AG09309 (cell line): ENCODE measurements at places on chromosomes 2 and 18.

DNA sequence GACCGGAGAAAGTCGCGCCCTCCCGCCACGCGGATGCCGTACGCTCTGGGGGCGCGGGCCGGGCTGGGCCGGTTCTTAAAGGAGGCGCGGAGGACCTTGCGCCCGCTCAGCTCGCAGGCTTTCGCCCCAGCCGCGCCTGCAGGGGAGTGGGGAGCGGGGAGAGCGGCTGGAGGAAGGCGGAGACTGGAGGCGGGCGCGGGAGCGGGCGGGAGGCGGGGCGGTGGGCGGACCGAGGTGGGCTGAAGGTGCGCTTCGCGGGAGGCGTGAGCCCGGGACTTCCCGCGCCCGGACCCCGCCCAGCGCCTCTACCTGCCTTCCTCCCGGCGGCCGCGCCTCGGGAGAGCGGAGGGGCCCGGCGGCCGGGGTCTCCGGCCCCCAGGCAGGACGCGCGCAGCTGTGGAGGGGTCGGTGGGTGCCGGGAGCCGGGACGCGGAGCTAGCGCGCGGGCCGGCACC, at the start of gene ADRA2B:
Gene ADRA2B (minus strand): TSS at position 148 of the 455 bp plus-strand sequence. CDS start 422 bp downstream, outside the sequence.
- DNase-seq: no peak

- DNase-seq: no peak
These were observed 2.5 kb downstream of the LTBP1 start for GRCh38 chr2:32949260-32949659.

- no peak for DNase-seq
These were observed 16.3 kb downstream of the PER2 start for GRCh38 chr2:238272156-238272555.

DNA sequence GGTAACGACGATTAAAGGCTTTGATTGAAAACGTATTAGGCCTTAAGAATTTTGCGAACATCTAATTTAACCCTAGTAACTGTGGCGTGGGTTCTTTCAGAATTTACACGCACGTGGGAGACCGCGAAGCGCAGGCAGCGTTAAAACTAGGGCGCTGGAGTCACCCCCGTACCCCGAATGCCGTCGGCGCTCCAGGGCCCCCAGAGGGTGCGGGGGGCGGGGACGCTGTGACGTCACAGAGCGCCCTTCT, 673 bp upstream of the SMCHD1 start:
- DNase-seq: no peak

DNA sequence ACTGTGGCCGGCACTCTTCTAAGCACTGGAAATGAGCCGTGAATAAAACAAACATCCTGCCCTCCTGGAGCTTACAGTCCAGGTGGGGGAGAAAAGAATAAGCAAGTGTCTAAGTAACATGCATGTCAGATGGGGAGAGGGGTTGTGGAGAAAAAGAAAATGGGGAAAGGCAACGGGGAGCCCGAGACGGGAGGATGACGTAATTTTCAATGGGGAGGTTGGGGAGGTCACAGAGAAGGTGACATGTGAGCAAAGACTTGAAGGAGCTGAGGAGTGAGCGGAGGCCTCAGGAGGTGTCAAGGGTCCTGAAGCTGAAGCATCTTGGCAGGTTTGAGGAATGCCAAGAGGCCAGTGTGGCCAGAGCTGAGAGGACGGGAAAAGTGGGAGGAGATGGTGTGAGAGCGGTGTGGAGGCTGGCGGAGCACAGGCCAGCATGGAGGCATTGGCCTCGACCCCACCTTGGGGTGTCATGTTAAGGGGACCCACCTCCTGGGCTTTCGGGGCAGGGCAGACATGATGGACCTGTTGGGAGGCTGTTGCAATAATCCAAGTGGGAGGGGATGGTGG, 15.0 kb upstream of the NTSR2 start:
- no peak for DNase-seq

- DNase-seq: no peak
These were observed 74.7 kb downstream of the SMAD7 start for GRCh38 chr18:48875942-48876511.

GRCh38 chr18:23966909-23967308, 47.6 kb upstream of the TTC39C start:
- no peak for DNase-seq

- DNase-seq: peak; percentile 65
These were observed 60.3 kb downstream of the STEAP3 start for GRCh38 chr2:119283873-119284331.

GRCh38 chr2:109080757-109081156, 48.2 kb upstream of the SH3RF3 start:
- no peak for DNase-seq

DNA sequence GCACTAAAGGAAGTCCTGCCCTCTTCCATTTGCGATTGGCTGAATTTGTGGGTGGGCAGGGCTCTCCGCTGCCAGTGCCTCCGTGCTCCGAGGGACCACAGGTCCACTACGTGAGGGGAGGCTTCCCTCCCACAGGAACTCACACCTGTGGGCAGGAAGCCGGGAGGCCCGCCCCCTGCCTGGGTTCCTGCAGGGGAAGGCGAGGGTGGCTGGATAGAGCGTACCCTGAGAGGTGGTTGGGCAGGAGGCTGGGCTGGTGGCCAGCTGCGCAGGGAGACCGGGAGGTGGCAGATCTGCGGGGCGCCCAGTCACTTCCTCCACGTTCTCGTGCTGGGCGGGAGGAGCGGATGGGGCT, 47.0 kb upstream of the PTH2R start:
- DNase-seq: no peak

DNA sequence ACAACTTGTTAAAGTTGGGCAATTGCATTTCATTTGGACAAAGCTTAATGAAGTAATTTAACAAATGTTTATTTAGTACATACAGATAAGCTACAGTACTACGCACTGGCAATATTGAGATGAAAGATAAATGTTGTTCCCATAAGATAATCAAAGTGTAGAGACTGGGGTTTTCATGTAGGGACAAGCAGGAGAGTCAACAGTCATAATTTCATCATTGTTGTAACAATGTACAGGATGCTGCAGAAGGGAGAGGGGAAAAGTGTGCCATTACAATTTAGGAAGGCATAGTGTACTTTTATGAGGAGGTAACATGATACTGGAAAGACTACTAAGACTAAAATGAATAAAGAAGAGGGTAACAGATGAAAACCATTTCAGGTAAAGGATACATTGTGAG, 441.6 kb downstream of the ERBB4 start:
- DNase-seq: no peak

- no peak for DNase-seq
These were observed 82.3 kb upstream of the ASAP2 start for GRCh38 chr2:9124231-9124741.

GRCh38 chr2:133378928-133379549, 189.2 kb downstream of the NCKAP5 start:
- DNase-seq: no peak

- no peak for DNase-seq
These were observed 103.6 kb downstream of the USP40 start for GRCh38 chr2:233462826-233463470.

DNA sequence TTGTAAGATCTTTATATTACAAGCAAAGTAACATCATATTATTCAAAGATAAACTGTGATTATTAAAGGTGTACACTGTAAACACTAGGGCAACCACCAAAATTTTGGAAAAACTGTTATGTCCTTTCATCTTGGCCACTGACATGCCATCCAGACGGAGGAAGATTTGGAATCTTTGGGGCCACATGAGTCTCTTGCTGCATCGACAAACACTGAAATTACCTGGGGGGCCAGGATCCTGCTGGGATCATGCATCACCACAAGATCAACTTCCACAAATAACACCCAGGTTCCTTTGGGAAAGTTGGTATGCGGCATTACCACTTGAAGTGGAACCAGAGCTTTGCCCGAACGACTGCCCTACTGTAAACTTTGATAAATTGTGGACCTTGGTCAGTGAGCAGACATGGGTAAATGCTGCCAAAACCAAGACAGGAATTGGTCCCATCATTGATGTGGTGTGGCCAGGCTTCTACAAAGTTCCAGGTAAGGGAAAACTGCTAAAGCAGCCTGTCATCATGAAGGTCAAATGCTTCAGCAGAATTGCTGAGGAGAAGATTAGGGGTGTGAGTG, 110.6 kb upstream of the UXS1 start:
- no peak for DNase-seq

- DNase-seq: no peak
These were observed 755.5 kb downstream of the SUCLG1 start for GRCh38 chr2:83703598-83703997.

GRCh38 chr2:237598468-237599208, 8.1 kb upstream of the RAB17 start:
- DNase-seq: no peak

DNA sequence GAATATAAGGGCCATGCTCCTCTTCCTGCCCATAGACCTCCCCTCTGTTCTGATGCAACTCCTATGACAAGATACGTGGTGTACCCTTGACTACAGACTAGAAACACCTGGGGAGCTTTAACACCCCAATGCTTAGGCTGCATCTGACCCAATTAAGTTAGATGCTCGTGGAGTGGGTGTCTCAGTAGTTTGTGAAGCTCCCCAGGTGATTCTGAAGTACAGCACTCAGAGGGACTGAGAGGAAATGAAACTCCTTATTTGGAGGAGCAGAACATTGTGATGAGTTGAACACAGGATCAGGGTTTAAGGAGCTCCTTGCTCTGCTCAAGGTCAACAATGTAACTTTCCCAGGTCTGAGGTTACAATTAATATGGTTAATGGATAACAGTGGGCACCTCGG, 80.3 kb upstream of the TTC39C start:
- DNase-seq: no peak

DNA sequence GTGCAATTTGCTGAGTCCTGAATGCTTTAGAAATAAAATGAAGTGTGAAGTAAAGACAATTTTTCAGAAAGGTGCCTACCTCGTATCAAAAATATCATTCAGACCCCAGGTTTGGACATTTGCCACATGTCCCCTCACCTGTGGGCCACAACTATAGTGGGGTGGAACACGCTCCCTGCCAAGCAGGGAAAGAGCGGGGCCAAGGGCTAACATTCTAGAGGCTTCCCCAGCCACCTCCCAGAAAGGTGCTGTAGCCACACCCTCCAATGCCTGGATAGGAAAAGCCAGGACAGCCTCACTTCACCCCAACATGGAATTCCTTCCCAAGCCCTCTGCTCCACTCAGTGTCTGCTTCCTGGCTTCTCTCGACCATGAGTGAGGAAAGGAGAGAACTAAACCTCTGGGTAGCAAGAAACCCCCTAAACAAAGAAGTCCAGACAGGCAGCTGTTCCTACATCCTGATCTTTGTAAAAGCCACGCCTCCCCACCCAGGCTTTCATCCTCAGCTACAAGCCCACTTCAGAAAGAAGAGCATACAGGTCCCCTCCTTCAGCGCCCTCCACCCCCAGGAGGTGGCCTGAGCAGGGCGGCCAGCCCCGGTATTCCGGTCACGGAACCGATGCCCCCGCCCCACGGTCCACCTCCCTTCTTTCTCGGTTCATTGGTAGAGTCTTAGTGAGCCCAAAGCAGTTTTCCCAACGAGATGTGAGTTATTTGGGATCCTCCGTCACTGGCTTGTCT, 2.1 kb downstream of the COL6A3 start:
- DNase-seq: no peak

DNA sequence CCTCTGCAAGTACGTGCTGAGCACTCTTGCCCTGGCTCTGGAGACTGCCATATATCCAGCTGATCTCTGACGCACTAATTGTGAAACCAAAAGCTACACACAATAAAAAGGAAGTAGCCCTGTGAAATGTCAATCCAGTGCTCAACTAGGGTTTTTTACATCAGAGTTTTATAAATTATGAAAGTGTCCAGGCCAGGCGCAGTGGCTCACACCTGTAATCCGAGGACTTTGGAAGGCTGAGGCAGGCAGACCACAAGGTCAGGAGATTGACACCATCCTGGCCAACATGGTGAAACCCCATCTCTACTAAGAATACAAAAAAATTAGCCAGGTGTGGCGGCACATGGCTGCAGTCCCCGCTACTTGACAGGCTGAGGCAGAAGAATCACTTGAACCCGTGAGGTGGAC, 24.5 kb upstream of the PEX13 start:
- DNase-seq: no peak

DNA sequence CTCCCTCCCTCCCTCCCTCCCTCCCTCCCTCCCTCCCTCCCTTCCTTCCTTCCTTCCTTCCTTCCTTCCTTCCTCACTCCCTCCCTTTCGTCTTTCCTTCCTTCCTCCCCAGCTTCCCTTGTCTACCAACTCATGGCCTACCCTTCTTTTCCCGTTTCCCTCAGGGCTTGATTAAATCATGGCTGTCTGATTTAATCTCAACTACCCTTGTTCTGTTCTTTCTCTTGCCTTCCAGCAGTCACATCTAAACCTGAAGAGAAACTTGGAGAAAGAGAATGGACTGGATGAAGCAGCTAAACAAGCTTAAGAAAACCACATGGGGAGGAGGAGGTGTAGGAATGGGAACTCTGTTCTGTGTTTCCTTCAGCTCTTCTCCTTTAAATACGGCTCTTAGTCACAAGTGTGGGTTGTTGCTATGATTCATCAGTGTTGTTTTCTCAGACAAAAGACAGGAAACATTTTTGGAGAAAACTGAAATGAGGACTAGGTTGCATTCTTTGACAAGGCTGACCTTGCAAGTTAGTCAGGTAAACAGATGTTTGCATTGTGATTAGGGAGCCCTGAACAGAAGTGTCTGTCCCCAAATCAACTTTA, 177.9 kb downstream of the LRRTM1 start:
- DNase-seq: peak; percentile 7

- peak; percentile 75 for DNase-seq
These were observed 3.6 kb upstream of the DGKD start for GRCh38 chr2:233350708-233351107.

- peak; percentile 75 for DNase-seq
These were observed 356.6 kb downstream of the FBXO15 start for GRCh38 chr18:73791081-73791480.

DNA sequence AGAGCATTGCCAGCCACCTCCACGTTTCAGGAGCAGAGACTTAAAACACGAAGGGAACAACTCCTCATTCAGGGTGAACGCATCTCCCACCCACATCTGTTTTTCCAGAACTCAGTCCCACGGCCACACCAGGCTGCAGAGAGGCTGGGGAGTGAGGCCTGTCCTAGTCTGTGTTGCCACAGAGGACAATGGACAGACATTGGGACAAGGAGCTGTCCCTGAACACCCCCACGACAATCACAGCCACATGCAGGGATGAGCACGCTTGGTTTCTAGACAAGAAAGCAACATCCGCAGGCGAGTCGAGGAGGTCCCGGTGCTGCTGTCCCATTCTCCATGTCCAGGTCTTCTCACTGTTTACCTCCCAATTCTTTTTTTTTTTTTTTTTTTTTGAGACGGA, 167.4 kb downstream of the EIPR1 start:
- no peak for DNase-seq

DNA sequence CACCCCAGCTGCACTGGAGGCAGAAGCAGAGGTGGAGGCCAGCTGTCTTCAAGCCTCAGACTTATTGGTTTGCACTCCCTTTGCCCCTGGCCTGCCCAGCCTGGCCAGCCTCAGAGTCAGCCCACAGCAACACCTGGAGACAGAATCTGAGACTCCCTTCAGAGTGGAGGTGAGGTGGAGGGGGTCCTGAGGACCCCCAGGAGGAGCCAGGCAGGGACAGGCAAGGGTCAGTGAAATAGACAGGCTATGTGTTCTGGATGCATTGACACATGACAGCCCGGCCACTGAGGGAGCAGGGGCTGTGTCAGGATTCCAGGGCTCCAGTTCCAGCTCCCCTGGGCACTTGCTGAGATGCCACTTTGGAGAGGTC, 309.7 kb downstream of the MYCN start:
- DNase-seq: no peak
